ENCODE measurements at places on chromosomes 5 and 9.

GRCh38 chr5:33762859-33763258 is 128.9 kb downstream of the ADAMTS12 start:
- DNase-seq = no peak

- DNase-seq = no peak
These were observed 23.3 kb upstream of the TRIM14 start for GRCh38 chr9:98142182-98142907.

- no peak for DNase-seq
These were observed 52.8 kb upstream of the CCDC112 start for GRCh38 chr5:115349001-115349817.

GRCh38 chr9:135615666-135616618 is 23.4 kb downstream of the GLT6D1 start:
- DNase-seq = no peak

- DNase-seq = no peak
These were observed 126.9 kb downstream of the TLE1 start for GRCh38 chr9:81562231-81563019.

DNA sequence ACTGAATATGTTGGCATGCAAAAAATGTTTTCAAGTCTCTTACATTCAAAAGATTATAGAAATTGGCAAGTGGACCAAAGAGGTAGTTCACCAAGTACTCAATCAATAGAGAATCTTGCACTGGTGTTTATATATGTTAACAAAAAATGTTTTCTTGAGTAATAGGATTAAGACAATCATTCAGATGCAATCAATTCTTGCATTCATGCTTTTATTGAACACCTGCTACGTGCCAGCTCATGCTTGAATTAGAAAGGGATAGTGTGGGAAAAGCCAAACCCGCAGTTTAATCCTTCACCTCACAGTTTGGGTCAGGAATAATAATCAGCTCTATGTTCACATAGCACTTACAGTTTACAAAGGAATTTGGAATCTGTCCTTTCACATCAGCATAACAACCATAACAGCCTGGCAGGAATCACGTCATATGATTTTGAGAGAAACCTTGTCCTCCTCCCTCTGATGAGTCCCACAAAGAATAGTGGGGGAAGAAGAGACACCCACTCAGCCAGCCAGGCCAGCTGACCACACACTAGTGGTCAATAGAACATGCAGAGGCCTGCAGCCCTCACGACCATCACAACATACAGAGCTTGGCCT is 36.8 kb upstream of the FRRS1L start:
- no peak for DNase-seq

DNA sequence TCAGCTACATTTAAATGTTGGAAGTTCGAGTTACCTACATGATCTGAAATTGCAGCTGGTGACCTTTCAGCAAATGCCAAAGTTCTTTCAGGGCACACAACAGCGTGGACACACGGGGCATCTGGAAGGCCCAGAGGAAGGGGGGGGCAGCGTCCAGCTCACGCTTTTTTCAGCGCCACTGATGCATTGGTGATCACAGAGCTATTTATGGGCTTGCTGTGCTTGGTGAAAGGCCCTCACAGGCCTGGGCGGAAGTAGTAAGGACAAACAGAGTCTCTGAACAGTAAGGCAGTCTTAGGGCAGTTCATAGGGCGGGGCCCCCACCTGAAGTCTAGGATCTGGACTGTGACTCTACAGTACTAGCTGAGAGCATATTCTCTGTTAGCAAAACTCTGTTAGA is 6.6 kb upstream of the FBP2 start:
- DNase-seq = no peak

DNA sequence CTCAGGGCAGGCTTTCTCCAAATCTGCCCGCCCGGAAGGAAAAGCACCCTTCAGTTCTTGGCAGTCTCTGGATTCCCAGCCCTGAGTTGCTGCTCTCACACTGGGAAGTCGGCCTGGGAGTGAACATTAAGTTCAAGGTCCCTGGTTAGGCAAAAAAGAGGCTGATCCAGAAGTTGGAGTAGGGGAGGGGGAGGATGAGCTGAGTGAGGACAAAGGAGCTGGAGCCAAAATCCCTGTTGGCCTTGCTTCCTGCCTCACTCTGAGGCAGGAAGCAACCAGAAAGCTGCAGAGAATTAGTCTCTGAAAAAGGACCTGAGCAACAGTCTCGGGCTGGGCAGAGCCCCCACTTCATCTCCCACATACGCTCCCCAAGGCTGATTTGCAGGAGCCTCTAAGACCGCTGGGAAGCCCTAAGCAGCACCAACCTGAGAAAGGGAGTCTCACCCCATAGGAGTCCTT is 15.0 kb upstream of the RPS14 start:
- DNase-seq = peak; percentile 57

GRCh38 chr5:108367679-108368334 is 14.1 kb downstream of the FBXL17 start:
- peak; percentile 80 for DNase-seq

DNA sequence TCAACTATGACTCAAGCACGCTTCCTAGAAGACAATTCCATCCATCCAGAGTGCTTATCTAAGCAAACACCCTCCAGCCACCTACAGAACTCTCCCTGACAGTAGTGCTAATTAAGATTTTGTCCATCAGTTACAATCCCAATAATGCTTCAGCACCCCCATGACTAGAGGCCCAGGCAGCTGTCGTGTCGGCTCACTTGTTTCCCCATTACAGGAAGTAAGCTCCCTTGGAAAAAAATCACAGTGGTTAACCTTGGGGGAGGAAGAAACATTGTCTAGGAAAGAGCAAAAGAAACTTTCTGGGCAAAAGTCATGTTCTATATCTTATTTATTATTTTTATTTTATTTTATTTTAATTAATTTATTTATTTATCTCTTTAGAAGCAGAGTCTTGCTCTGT is 108.8 kb upstream of the LPAR1 start:
- DNase-seq = no peak

- no peak for DNase-seq
These were observed 37.6 kb upstream of the KCNMB1 start for GRCh38 chr5:170426786-170427185.
